ENCODE measurements at places on chromosomes 16 and 17.

GRCh38 chr17:38922538-38923297 is 2.7 kb upstream of the LASP1NB start:
- no peak for DNase-seq

DNA sequence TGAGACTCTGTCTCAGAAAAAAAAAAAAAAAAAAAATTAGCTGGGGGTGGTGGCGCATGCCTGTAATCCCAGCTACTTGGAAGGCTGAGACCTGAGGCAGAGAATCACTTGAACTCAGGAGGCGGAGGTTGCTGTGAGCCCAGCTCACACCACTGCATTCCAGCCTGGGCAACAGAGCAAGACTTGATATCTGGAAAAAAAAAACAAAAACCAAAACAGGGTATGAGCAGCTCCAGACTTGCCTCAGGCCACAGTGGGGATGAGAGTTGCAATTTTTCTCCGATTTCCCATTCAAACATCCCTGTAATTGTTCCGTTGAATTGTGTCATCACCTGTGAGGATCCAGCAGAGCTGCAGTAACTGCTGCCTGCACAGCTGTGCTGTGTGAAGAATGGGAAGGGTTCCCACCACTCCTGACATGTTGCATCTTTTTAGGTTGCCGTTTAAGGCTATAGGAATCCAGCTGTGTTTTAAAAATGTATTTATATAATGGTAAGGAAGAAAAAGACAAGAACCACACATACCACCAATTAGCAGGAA is 150.0 kb downstream of the VPS53 start:
- no peak for DNase-seq

- DNase-seq = no peak
These were observed 26.0 kb downstream of the DCUN1D3 start for GRCh38 chr16:20874088-20874581.

GRCh38 chr16:10932959-10933710 is 9.1 kb downstream of the DEXI start:
- DNase-seq = no peak
